ENCODE measurements at places on chromosomes 4 and X.

- DNase-seq = no peak
Observed at GRCh38 chr4:76532805-76533204, 97.8 kb downstream of the SHROOM3 start.

- no peak for DNase-seq
Observed at GRCh38 chr4:90187148-90187884, 60.1 kb downstream of the CCSER1 start.

GRCh38 chr4:142567199-142567598 is 278.9 kb downstream of the INPP4B start:
- peak; percentile 27 for DNase-seq

- DNase-seq = no peak
Observed at GRCh38 chrX:5176766-5177165, 1051.9 kb downstream of the NLGN4X start.

DNA sequence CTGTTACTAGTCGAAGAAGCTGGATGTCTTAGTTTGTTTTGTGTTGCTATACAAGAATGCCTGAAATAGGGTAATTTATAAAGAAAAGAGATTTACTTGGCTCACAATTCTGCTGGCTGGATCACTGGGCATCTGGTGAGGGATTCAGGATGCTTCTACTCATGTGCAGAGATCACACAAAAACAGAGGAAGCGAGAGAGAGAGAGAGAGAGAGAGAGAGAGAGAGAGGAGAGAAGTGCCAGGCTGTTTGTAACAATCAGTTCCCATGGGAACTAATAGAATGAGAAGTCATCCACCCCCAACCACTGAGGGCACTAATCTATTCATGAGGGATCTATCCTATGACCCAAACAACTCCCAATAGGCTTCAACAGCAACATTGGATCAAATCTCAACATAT is 66.2 kb upstream of the FAM9A start:
- no peak for DNase-seq

GRCh38 chr4:188624370-188624769 is 485.1 kb downstream of the TRIML1 start:
- no peak for DNase-seq

- DNase-seq = no peak
Observed at GRCh38 chr4:122383341-122383740, 4.5 kb downstream of the ADAD1 start.

GRCh38 chrX:77347572-77347971 is 99.6 kb upstream of the FGF16 start:
- DNase-seq = no peak

DNA sequence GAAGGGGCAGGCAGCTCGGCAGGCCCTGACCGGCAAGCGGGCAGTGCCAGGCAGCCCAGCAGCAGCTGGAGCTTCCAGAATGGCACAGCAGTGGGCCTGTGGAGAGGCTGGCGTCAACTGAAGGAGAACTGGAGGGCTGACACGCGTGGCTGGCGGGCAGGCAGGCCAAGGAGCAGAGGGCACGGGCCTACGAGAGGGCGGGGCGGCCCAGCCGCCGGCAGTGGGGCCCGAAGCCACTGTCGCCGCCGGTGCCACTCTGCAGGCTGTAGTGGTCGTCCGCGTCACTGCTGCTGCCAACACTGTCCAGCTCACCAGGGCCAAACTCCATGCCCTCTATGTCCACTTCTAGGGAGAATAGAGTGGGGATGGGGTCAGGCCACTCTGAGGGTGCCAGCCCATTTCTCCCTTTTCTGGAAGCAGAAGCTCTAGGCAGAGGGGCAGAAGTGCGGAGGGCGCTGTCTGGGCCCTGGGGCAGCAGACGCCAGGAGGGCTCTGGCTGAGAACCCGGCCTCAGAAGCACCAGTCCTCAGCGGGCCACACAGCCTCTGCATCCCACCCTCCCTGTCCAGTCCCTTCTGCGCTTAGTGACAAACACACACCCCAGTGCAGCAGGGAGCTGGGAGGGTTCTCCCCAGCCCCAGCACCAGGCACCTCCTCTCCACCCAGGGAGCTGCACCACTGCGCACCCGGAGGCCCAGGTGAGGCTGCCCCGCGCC is 8.6 kb upstream of the HAUS3 start:
- no peak for DNase-seq

GRCh38 chr4:20883231-20883630 is 183.0 kb downstream of the PACRGL start:
- no peak for DNase-seq

DNA sequence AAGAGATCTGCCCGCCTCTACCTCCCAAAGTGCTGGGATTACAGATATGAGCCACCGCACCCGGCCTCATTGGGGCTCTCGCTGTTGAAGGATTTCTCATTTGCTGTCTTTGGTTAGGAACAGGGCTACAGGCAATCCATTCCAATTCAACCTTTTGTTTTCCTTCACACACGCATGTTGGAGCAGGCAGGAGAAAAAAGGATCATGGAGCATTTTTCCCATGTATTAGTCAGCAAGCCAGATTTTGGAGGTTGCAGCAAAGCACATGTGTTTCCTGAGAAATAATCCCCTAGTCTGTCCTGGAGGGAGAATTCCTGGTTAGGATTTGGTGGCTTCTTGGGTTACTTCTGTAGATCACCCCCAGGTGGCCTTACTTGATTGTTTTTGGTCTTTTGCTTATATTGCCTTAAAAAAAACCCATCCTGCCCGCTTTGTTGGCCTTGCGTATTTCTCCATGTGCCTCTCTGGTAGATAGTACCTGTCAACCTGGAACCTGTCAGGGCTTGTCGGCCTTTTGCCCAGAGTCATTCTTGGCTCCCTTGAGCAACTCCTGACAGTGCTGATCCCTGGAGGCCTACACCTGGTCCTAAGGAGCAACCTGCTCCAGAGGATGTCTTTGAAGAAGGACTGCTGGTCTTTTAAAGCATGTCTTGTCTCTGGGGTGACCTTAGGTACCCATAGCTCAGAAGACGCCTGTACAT is 82.4 kb upstream of the CLCN4 start:
- no peak for DNase-seq

DNA sequence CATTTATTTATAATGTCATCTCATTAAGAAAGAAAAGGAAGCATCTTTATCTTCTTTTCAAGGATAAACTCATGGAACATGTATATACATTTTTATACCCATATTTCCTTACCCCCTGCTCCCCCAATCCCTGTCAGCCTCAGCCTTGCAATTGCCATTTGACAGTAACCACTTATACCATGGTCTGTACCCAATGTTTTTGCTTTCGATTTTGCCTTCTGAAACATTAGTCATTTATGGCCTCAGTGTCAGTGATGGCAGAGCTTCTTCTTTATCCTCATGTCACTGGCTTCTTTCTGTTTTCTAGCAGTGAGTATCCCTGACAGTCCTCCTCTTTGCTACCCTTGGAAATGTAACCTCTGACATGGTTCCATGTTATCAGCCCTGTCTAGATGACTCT is 228.4 kb downstream of the SPRY1 start:
- DNase-seq = no peak
